ENCODE measurements at places on chromosomes 11 and 22.

DNA sequence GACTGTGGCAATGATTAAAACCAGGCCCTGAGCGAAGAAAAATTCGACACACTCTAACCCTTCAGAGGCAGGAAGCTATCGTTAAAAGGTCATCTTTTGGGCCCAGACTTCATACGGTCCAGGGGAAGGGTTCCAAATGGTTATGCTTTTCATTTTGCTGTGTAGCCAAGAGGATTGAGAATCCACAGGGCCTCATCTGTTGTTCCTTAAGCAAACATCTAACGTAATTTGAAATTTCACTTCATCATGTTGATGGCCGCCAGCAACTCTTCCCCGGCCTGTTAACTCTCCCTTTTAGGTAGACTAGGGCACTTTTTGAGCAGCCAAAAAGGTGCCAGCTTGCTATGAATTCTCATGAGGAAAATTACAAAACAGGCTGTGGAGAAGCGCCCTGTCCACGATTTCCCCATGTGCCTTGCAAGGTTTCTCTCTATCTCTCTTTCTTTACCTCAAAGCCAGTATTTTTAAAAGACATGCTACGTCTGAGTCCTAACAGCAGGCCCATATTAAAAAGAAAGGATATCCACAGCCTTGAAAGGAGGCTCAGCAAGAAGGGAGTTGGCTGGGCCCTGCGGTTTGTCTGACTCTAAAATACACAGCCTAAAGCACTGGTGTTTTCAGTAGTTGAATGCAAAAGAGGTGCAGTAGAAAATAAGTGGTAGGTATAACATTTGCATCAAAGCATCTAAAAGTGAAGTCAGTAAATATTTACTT is 356.3 kb upstream of the NARS2 start:
- no peak for DNase-seq

- DNase-seq = no peak
Observed at GRCh38 chr11:72996959-72997358, 145.2 kb downstream of the FCHSD2 start.

DNA sequence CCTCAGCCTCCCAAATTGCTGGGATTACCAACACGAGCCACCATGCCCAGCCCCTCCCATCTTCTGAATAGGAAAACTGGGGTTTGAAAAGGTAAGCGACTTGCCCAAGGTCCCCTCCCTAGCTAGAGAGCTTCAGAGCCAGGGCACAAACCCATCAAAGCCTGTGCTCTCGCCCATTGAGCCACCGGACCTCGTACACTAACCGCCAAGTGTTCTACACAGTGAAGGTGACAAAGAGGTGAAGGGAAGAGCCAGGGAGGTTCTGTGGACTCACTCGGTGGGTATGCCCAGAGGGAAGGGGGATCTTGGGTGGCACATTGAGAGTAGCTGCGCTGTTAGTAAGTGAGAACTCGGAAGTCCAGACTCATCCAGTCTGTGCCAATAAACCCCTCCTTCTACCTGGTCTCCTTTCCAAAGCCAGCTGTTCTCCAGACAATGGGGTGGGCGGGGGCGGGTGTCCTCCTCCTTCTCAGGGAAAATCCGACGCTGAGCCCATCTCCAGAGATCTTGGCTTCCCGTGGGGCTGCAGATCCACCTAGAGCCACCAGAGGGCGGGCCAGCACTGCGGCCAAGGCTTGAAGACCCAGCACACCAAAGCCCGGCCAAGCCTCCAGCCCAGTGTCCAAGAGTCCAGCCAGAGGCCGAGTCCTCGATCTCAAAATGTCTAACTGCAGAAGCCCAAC is 3.2 kb upstream of the RTN4RL2 start:
- peak; percentile 98 for DNase-seq

DNA sequence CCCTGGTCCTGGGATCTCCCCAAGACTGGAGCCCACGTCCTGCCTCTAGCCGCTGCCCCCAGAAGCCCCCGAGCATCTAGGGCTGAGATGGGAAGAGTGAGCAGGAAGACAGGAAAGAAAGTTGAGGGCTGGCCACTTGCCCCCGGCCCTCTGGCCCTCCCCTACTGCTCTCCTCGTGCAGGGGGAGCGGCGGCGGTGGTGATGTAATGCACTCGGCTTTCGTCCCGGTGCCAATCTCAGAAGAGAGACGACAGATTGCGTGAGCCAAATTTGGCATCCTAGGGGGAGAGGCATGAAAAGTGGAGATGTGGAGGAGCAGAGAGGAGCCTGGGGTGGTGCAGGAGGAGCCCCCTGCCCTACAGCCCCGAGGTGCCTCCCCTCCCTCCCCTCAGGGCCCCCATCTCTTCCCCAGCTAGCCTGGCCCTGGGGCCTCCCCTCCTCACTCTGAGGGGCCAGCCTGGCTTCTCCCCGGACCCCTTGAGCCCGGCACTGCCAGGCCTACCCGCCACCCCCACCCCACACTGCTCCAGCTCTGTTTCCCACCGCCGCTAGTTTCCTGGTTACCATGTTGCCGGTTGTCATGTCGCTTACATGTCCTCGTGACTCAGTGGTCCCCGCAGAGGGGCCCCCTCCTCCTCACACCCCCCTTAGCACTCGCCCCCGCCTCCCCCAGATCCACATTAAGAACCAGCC is 2.5 kb downstream of the KCNJ4 start:
- DNase-seq = peak; percentile 98
